ENCODE measurements at places on chromosomes 6 and 20. TPM values are rescaled to one million over a fixed set of nuclear protein-coding genes. Genes with fewer than 3 reads are reported as not detected.

The SOX18 gene
- total RNA-seq, result not detected

The COX7A2 gene
- 813 TPM for total RNA-seq

The CAP2 gene
- 16.4 TPM for total RNA-seq

The GSTA2 gene
- total RNA-seq, result not detected

The GMPR gene
- 6.5 TPM for total RNA-seq

The TNFRSF21 gene
- 39.3 TPM for total RNA-seq

The MUCL3 gene
- not detected for total RNA-seq

The NOTCH4 gene
- 2.3 TPM for total RNA-seq

The MCHR2 gene
- not detected for total RNA-seq

The MAS1 gene
- total RNA-seq, result not detected

The BPIFB1 gene
- not detected for total RNA-seq

The TP53INP2 gene
- total RNA-seq, result 0.80 TPM

The OTOR gene
- not detected for total RNA-seq

The CHD6 gene
- total RNA-seq, result 9.8 TPM

The CALHM4 gene
- not detected for total RNA-seq
